Activated CD8-positive, alpha-beta memory T cell treated with anti-CD3 and anti-CD28 coated beads for 24 hours (primary cell): ENCODE measurements at places on chromosomes 5 and 9.

- peak; percentile 86 for DNase-seq
Measured at GRCh38 chr5:39209924-39210323, 9.4 kb downstream of the FYB1 start.

DNA sequence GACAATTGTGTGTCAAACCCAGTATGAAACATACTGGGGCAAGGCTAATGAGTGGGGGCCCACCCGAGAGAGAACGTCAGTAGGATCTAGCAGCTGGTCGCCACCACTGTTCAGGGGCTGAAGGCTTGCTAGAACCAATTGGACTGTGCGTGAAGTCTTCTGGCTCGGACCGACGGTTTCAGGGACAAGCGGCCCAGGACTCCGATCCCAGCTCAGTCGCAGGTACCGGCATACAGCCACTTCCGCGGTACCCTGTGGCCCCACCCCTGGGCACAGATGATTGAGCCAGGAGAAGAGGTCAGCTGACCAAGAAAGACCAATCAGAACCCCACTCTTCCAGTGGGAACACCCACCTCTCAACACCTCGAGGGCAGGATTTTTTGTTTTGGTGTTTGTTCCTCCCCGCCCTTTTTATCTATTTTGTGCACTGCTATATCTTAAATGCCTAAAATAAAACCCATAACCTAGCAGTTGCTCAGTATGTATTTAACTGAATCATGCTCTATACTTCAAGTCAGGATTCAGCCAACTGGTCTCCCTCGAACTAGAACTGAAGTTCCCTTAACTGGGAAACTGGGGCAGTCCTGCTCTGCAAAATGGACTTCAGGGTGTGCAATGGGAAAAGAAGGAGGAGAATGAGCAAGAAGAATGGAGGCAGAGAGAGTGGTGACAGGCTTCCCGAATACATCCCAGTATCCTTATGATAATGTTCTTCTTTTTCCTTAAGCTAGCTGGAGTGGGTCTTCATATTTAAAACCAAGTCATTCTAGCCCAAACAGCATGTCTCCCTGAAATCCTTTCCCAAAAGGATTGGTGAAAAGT lies 21.1 kb upstream of the CPEB4 start:
- no peak for DNase-seq

DNA sequence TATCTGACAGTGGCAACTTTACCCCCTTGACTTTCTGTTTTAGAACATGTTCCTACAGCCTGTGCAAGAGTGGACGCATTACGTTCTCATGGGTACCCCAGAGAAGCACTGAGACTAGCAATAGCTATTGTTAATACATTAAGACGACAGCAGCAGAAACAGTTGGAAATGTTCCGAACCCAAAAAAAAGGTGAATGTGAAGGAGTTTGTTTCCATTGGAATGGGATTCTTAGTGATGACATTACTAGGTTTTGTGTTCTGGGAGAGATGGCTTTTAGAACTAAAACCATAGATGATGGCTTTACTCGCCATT lies 194.1 kb downstream of the ZSWIM6 start:
- DNase-seq, result no peak

- no peak for DNase-seq
Measured at GRCh38 chr5:123599171-123599570, 87.2 kb downstream of the CSNK1G3 start.

DNA sequence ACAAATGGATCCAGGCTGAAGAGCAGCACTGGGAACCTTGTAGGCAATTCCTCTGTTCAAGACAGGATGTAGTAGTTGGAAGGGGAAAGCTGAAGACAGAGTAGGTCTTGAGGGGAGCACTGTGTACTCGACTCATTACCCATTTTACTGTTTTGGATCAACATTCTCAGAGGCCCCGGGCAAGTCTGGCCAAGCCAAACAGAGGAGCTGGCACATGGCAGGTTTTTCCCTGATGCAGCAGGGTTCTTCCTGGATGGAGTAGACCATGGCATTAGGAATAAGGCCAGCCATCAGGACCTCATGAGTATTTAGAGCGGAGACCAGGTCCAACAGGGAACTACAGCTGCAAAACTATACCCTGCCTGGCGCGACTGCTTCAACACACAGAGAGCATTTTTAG lies 4.4 kb downstream of the SVEP1 start:
- DNase-seq, result no peak

DNA sequence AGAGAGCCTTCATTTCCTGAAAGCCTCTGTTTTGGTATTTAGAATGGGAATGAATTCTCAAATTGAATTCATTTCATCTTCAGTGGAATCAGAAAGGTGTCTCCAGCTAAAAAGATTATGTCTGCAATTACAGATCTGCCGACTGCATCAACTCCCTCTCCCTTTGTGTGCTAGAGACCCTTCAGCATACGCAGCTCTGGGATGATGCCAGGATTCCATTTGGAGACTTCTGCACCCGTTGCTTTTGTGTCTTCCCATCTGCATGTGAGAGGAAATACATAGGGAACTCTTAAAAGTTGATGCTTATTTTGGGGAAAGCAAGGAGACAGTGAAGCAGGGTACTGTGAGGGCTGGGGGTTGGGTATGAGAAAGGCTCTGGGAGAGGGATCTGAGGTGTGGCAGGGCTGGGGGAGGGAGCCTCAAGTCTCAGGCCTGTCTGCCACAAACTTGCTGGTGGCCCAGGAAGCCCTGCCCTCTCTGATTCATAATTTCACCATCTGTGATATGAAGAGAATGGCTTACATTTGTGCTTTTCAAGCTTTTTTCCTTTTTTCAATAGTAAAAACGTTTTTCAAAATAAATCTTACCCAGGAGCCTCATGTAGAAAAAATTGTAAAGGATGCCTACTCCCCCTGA lies 89.7 kb upstream of the SAP30L start:
- no peak for DNase-seq

DNA sequence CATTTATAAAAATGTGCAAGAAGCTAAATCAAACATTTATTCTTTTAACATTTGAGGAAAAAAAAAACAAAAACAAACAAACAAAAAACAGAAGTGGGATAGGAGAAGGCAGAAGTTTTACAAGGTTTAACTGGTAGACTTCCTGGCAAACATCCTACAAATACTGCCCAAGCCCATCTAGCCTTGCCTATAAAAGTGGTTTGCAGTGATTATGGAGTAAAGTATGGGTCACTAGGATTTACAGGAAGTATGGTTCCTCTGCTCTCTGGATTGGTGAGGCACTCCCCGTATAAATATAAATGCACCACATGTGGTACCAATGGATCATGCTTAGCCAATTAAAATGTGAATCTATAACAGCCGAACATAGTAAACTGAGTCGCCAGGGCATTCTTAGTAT lies 291.9 kb downstream of the EDIL3 start:
- no peak for DNase-seq

DNA sequence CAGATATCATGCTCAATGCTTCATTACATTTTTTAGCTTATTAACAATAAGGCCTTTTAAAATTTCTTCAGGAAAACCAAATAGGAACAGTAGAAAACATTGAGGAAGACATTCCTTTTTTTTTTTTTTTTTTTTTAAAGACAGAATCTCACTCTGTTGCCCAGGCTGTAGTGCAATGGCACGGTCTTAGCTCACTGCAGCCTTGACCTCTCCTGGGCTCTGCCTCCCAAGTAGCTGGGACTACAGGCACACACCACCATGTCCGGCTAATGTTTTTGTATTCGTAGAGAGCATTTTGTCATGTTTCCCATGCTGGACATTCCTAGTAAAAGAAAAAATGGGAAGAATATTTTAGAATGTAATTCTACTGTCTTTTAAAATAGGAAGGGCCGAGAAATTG lies 60.3 kb downstream of the LMNB1 start:
- DNase-seq, result no peak

DNA sequence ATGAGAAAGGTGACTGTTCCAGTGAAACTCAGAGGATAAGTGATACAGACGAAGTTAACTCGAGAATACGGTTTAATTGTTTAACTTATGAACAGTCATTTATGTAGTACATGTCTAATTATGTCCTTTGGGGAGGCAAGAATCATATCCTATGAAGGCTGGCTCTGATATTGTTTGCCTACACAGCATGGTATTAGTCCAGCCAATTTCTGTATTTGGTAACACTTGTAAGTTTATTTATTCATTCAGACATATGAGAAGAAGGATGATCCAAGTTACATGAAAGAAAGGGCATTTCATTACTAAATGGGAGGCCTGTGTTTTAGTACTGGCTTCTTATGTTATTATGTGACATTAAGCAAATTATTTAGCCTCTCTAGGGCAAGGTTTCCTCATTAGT lies 199.7 kb downstream of the NNT start:
- DNase-seq, result no peak

- no peak for DNase-seq
Measured at GRCh38 chr9:127874301-127875221, 2.9 kb downstream of the AK1 start.

GRCh38 chr9:32264170-32264864 lies 120.1 kb upstream of the ACO1 start:
- DNase-seq, result no peak

- no peak for DNase-seq
Measured at GRCh38 chr9:123073441-123073840, 40.0 kb downstream of the GPR21 start.

GRCh38 chr9:121354141-121354540 lies 15.9 kb downstream of the STOM start:
- no peak for DNase-seq

- no peak for DNase-seq
Measured at GRCh38 chr5:148626081-148626613, 28.2 kb downstream of the HTR4 start.

DNA sequence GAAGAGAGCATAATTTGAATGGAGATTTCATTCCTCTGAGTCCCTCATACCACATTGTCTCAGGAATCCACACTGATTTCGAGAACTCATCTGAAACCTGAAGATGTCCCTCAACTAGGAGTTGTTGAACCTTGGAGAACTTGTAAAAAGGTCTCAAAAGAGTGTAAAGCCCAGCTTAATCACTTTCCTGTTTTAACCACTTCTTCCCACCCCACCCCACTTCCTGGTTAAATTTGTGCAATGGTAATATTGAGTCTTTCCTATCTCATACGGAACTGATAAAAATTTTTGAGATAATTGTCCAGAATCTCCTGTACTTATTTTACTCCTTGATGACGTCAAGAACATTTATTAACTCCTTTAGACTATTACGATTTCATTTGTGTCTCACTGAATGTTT lies 240.7 kb downstream of the ARRDC3 start:
- no peak for DNase-seq

- no peak for DNase-seq
Measured at GRCh38 chr5:82952326-82952725, 124.9 kb downstream of the TMEM167A start.

GRCh38 chr5:12313602-12314001 lies 409.4 kb upstream of the CTNND2 start:
- no peak for DNase-seq

GRCh38 chr9:114925039-114925438 lies 5.4 kb downstream of the TNFSF8 start:
- no peak for DNase-seq

DNA sequence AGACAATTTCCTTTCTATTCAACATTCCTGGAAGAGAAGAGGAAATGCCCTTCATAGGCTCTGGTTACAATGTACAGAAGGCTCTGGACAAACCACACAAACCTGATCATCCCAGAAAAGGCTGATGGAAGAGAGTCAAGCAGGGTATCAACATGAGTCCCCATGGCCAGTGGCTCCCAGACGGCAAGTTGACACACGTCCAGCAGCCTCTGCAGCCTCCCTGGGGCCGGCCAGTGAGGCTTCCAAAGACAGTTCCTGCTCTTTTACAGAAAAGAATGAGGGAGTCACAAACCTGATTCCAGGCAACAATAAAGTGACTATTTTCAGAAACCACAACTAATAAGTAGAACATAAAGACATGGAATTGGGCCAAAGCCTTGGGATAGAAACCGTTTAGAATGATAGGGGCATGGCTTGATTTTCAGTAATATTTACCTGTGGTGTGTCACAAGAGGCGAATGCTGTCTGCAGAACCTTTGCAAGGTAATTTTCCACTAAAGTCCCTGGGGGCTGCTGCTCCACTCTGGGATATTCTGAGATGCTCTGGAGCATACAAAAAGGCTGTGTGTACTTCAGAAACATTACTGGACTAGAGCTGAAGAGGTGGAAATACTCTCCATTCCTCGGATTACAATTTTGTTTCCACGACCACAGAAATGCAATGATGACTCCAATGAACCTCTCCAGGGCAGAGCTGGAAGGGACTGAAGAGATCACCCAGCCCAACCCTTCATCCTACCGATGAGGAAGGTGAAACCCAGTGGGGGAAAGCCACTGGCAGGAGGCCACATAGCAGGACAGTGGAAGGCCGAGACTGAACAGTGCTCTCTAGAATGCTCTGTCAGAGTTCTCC lies 10.4 kb downstream of the MED27 start:
- no peak for DNase-seq

DNA sequence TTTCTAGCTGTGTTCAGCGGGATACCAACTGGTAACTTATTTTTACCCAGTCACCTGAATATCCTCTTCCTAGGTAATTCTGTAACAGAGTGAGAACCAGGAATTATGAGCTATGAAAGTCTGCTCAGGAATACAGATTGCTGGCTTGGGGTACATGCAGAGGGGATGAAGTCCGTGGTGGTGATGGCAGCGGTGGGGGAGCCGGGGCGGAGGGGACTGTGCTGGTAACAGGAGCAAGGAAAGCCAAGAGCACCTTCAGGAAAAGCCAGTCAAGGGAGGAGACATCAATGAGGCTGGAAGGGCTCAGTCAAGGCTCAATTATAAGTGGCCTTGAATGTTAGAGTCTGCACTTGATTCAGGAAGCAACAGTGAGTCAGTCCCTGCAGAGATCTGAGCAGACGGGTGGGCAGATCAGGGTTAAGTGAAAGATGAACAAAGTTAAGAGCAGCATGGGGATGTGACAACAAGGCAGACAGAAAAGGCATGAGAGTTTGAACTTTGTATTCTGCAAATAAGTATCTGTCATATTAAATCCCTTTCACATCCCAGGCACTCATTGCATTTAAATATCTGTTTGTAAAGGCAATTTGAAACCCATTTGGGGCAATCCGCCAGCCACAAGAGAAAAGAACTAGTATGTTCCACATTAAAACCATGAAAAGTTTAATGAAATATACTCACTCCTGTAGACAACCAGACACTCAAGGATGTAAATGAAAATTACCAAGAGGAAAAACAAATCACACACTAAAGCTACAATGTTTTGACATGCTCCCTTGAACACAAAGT lies 101.2 kb downstream of the TTC39B start:
- no peak for DNase-seq

DNA sequence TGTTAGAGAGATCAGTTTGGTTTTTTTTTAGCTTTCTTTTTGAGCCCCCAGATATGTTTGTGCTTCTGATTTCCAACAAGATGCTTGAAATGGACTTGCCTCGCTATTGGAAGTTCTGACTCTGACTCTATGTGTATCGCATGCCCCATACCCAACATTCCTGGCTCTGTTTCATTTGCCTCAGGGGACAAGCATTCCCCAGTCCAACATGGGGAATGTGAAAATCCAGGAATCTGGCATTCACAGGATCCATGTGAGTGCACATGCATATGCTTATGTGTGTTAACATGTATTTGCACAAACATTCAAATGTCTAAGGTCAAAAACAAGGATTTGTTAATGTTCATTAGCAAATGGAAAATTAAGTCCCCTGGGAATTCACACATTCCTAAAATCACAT lies 233.9 kb downstream of the TLR4 start:
- no peak for DNase-seq

DNA sequence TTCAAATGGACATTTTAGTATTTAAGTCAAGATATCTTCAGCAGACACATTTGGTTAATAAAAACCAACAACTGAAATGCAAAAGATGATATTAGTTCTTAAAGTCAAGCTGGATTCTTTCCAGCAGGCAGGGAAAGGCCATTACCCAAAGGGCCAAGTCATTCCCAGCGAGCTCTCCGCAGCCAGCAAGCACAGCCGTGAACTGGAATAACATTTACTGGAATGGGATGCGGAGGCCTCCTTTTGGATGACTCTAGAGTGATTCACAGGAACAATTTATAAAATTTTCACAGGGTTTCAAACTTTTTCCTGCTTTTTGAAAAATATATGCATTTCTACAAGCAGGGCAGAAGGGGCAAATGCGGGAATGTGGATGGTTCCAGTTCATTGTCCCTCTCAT lies 76.6 kb upstream of the DAB2 start:
- DNase-seq, result no peak
